ENCODE measurements at places on chromosomes 12 and 14.

DNA sequence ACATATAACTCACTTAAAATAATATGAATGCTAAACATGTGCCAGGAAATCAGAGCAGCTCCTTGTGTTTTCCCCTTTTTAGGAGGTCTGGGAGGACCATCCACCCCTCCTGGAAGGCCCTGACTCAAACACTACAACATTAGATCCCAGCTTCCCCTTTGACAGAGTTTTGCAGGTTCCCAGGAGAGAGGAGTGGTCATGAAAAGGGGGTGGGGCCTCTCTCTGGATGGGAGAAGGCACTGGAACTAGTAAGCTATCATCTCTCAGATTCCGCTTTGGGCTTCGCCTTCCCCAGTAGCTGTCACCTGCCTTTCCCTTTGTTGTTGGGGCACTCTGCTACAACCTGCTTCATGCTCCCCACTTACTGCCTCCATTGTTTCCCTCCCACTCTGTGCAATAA lies 149.2 kb downstream of the ZFP36L1 start:
- no peak for DNase-seq

GRCh38 chr12:92596383-92596782 lies 106.4 kb upstream of the PLEKHG7 start:
- DNase-seq: no peak

DNA sequence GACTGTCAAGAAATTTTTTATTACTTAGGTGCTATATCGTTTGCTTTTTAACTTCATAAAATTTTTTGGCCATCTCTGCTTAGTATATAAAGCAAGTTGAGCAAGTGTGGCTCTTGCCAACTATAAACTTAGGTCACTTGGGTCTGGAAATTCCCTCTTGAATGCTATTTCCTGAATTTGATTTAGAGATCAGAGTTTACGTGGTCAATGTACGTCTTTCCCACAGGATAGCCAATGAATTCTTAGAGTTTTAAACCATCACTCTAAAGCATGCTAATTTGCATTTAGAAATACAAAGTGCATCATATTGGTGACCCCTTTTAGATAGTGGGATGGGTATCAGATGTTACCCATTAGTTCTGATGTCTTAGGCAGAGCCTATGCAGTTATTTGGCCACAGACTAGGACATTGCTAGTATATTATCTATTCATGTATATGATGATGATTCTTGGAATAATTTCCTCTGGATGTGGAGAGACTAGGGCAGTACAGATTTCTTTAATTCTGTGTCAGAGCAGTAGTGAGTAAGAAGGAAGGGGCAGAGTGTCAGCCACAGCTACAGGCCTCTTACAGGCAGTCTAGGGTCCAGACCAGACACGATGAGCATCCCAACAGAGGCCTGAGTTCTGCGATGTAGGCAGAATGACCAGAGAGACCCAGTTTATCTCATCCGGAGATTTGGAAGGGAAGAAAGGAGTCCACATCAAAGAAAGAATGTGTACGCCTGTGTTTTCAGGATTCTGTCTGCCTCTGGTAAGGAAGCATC lies 30.3 kb downstream of the SCN8A start:
- no peak for DNase-seq

- DNase-seq: no peak
Observed at GRCh38 chr12:95229636-95230035, 12.0 kb downstream of the VEZT start.

- no peak for DNase-seq
Observed at GRCh38 chr12:52710730-52711129, 7.4 kb upstream of the KRT77 start.

DNA sequence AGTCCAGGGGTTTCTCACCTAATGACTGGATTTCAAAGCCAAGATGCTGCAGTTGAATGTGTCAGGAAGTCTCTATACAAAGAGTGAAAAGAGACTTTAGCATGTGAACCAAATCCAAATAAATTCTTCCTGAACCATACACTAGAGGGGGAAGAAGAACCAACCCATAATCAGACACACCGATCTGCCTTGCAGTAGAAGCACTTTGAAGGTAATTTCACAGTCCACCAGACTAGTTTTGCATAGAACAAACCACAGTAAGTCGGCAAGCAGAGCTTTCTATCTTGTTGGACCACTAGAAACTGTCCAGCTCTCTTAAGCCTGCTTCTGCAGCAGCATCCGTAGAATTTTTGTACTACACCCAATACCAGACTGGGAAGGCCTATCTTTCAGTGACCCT lies 39.3 kb downstream of the FIGNL2 start:
- DNase-seq: peak; percentile 88

DNA sequence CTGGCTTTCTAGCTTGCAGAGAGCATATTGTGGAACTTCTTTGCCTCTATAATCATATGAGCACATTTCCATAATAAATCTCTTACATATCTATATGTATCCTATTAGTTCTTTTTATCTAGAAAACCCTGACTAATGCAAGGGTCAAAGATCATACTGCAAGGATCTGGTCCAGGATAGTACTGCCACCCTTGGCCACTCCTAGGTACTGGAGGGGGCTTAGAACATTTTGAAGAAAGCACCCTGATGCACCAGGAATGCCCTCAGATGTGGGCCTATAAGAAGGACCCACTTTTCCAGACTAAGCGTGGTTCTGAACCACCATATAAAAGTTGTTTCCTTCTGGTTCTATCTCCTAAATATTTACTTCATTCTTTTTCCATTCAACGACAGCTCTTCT lies 14.6 kb downstream of the ATXN7L3B start:
- DNase-seq: no peak

GRCh38 chr12:19624491-19624890 lies 185.2 kb downstream of the AEBP2 start:
- DNase-seq: no peak

- DNase-seq: no peak
Observed at GRCh38 chr12:53258541-53259539, 9.3 kb upstream of the ESPL1 start.

DNA sequence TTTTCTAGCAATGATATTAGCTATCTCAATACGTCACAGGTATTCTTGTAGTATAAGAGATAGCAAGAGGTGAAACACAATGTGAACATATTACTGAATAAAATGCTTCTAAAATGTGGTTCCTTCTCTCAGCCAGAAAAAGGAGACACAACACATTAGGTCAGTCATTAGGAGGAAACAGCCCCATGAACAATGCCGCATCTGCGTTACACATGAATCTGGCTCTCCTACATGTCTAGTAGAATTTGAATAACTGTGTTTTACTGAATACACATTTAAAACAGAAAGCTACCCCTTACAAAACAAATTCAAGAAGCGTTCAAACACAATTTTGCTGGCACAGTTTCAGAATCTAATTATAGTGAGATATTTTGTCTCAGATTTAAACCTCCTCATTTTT lies 51.6 kb downstream of the EFCAB11 start:
- peak; percentile 75 for DNase-seq

DNA sequence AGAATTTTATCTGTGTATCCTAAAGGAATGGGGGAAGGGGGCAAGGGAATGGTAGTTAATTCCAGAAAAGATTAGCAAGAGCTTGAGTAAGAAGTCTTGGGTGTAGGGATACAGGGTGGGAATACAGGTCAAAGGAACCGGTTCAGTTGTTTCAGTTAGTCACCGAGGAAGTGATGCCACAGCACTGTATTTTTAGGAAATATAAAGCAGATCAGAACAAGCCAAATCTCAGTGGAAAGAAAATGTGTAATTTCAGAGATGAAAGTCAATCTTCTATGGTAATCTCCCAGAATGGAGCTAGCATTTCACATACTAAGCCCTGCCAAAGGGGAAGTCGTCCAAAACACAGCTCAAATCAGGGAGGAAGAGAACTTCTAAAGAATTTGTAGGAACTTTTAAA lies 4.7 kb upstream of the TUBA1C start:
- DNase-seq: no peak

DNA sequence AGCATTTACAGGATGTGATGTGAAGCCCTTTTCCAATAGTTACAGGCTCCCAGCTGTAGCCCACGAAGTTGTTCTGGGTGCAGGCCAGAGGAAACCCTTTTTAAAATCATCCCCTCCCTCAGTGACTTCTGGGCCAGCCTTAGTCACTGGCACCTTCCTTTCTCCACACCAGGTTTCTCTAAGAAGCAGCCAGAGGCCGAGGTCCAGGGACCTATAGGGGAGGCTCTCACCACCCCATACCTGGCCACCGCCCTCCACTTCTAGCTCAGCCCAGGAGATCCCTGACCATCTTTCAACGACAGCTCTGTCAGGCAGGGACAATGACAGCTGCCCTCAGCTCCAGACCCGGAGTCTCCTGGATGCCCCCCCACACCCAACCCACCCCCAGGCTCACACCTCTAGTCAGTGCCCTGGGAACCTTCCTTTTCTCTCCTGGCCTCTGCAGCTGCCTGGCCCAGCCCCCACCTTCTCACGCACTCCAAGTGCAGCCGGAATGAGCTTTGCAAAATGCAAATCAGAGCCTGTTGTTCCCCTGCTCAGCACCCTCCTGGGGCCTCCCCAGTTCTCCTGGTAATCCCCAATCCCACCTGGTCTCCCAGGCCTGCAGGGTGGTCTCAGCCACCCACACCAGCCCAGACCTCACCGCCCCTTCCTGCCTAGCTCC lies 46.7 kb downstream of the TESC start:
- DNase-seq: peak; percentile 63

- no peak for DNase-seq
Observed at GRCh38 chr12:110599334-110599733, 14.6 kb upstream of the TCTN1 start.

GRCh38 chr14:96589577-96589976 lies 87.4 kb downstream of the PAPOLA start:
- no peak for DNase-seq

DNA sequence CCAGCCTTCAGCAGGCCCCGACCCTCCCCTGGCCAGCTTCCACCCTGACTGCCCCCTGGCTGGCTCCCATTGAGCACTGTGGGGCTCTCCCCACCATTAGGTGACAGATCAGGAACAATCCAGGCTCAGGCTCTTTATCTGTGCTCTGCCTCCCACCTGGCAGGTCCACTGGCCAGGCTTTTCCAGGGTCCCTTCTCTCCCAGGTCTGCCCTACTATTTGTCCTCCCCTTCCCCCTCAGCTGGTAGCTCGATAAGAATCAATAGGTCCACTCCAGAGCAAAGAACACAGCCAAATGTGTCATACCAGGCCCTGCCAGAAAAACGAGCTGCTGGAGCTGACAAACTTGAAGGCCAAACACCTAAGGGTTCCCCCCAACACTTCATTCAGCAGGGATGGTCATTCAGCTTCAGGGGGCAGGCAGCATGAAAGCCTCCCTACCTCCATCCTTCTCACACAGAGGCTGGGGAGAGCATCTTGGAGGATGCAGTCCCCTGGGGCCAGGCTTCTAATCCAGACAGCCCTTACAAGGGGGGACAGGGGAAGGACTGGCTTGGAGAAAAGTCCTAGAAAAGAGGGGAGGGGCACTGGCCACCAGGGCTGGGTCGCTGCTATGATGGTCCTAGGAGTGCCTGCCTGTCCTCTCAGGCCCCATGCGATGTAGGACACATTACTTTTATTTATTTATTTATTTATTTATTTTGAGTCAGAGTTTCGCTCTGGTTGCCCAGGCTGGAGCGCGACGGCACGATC lies 1.9 kb upstream of the KRT18 start:
- peak; percentile 96 for DNase-seq

- DNase-seq: no peak
Observed at GRCh38 chr12:9642606-9643265, 26.8 kb upstream of the CLEC2D start.

DNA sequence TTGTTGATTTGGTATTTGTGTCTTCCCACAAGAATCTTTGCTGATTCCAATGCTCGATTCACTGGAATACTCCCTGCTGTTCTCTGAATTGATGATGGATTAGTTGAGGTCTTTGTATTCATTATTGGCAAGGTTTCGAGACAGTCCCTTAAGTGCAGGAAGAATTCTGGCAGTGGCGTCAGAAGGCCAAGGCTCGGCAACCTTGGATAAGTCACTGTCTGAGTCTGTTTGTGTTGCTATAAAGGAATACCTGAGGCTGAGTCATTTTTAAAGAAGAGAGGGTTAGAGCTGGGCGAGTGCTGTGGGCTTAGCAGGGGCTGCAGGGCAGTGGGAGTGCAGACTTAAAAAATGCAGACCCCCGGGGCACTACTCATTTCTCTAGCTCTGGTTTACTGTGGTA lies 56.9 kb downstream of the CHST11 start:
- DNase-seq: no peak

DNA sequence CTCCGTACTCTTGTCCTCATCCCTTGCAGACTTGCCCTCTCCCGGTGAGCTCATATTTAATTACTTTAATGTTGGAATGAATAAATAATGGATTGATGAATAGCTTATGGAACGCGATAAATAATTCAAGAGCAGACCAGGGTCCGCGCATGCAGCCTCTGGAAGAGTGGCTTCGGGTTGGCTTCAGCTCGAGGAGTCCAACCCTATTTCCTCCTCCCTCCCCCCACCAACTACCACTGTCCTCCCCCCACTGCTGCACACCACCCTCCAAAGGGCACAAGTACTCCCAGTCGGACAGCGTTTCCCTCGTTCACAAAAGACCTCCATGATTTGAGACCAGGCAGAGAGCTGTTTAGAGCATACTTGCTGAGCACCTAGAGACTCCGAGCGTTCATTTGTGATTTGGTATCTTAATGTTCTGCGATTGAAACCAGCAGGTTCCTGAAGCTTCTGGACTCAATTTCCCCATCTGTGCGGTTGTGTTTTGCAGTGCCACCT lies 647 bp upstream of the SIX1 start:
- DNase-seq: peak; percentile 85

DNA sequence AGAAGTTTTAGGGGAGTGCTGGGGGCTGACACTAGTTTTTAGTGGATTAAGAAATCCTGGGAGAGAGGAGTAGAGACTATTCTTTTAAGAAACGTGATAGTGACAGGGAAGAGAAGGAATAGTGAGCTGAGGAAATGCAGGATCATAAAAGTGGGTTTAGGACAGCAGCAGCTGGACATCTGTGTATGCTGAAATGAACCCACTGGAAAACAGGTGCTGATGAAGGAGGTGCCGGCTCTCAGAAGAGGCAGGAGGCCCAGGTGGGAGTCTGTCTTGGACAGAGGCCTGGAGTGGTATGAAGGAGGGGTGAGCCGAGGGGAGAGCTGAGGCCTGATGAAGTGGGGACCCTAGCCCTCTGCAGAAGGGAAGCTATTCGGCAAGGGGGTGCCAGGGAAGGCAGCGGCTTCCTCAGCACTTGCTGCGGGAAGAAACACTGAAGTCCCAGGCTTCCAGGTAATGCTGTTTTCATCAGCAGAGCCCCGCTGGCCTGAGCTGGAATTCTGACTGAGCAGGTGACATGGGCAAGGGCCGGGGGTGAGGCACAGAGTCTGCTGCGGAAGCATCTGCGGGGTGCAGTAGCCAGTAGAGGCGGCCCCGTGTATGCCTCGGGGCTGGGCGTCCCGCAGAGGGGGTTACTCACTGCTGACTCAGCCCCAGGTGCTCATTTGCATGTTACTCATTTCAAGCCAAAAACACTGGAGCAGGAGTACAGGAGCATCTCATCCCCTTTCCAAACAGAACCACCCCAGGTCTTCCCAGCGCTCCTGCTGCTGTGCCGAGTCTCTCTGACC lies 89.7 kb downstream of the TMCC3 start:
- peak; percentile 2 for DNase-seq

Data from NCI-H526 (cell line).